ENCODE measurements at places on chromosomes 12 and 14.
A peak's percentile ranks its signal among the peaks of the same experiment; 100 is the strongest.

- DNase-seq, result no peak
Measured at GRCh38 chr12:108822497-108823205, 34.7 kb downstream of the SSH1 start.

GRCh38 chr14:33414041-33414440, 475.4 kb downstream of the NPAS3 start:
- DNase-seq, result no peak

DNA sequence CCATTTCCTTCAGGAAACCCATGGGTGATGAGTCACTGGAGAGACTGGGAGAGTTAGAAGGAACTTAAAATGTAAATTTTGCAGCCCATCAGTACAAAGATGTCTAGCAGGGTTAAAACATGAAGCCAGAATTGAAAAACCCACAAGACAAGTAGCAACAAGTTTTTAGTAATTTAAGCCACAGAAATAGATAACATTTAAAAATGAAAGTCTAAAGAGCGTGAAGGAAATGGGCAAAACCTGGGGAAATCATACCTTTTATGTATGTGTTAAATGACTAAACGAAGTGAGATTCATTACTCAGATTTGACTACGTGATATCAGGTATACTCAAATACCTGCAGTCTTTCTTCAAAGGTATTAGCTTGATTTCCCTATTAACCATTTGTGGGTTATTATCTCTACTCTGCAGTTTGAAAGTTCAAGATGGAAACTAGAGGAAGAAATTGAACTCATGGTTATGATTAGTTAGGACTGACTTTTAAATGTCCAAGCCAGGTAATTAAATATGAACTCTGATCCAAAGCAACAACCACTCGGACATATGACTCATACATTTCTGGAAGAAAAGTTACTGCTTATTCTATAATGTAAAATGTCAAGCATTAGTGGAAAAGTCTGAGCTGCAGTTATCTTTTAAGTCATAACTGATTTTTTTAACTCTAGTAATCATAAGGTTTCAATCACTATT, 84.1 kb downstream of the ITPR2 start:
- DNase-seq, result no peak

- no peak for DNase-seq
Measured at GRCh38 chr14:78933948-78934524, 763.9 kb downstream of the NRXN3 start.

DNA sequence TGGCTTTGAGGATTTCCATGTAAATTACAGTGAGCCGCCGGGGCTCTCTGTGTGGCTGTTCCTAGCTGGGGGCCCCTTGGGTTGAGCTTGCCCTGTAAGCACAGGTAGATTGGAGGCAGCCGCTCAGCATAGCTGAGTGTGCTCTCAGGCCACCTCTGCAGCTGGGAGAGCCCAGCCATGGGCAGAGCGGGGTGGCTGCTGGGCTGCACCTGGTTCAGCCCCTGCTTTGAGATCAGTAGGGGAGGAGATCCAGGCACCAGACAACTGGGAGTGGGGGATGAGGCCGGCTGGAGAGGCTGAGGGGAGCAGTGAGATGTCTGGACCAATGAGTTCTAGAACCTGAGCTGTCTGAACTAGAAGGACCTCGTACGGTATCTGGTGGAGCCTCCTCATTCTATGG, 44.8 kb downstream of the CACNA1C start:
- DNase-seq, result no peak

- no peak for DNase-seq
Measured at GRCh38 chr12:119447126-119447525, 112.6 kb downstream of the CCDC60 start.

DNA sequence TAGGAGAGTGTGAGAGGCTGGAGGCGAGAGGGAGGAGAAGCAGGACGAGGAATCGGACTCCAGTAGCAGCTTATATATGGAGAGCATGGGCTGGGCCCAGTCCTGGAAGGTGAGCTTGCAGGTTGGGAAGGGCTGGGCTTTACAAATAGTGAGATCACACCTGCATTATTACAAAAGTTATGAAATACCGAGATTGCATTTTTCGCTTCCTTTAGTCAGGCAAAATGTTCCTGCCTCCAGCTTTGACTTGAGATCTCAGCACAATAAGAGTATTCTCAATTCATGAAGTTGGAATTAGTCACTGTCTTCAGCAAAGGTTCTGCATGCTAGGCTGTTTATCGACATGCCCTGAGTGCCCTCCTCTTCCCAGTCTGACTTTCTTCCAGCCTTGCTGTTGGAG, at the start of gene KRT6B:
Gene KRT6B (minus strand): TSS at position 46 of the 400 bp plus-strand sequence. CDS start 68 bp downstream, outside the sequence.
- no peak for DNase-seq

DNA sequence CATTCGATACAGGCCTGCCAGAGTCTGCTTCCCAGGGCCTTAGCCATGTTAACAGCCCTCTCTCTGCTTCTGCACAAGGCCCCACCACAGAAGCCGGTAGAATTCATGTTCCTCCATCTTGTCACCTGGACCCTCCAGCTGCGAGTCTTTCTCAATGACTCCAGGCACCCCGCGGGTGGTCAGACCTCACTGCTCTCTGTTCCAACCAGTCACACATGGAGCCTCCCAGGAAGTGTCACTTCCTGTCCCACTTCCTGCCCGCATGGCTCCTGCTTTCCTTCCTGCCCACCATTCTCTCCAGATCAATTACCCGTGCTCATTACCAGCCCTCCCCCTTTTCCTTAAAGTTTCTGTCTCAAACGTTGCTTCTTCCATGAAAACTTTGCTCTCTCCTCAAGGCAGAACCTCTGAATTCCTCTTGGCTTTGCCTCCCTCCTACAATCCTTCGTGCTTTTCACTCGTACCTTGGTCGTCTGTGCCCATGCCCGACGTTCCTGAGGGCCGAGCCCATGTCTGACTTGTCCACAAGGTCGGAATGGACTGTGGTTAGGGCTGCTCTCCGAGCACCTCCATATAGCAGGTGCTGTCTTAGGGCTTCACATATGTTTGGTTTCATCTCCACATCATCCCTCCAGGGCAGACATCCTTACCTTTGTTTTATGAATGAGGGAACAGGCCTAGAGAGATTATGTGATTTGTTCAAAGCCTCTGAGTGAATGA, 172.1 kb downstream of the TSPAN9 start:
- DNase-seq, result no peak

DNA sequence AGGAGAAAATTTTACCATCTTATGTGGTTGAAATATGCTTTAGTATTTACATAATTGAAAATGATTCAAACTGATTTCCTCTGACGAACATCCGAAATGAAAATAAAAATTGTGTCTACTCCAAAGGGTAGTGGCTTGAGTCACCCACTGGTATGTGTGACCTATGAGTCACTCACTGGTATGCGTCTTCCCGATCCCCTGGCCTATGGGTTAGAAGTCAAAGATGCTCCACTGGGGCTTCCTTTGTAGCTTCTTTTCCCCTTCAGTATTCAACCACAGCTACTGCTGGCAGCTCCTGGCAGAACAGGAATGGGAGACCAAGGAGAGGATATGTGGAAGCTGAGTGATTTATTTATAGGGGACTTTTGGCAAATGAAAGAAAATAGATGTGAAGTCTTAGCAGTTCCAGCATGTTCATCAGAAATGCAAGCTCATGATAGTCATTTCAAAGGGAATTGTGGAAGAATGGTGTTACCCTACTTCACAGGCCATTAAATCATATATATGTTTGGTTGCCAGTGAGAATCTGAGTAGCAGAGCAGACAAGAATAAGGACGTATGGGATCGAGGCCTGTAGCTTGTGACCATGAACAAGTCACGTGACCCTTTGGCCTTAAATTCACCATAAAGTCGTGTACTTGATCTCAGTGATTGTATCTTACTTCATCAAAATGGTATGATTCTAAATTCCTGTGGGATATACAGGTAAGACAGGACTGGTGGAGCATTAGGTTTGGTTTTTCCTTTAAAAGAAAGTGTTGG, 108.3 kb downstream of the CRADD start:
- DNase-seq, result peak; percentile 55

DNA sequence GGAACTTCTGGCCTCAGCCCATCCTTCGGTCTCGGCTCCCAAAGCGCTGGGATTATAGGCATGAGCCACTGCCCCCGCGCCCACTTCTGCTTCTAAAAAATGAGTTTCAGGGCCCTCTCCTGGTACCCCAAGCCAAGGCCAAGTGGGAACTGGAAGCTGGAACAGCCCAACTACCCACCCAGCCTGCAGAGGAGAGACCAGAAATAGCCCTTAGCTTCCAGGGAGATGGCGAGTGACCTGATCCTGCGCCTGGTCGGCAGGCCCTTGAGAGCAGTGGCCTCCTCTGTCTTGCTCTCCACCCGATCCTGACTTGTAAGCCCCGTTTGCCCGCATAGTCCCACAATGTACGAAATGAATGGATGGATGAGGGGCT, 31.2 kb upstream of the PLEKHG6 start:
- DNase-seq, result no peak

DNA sequence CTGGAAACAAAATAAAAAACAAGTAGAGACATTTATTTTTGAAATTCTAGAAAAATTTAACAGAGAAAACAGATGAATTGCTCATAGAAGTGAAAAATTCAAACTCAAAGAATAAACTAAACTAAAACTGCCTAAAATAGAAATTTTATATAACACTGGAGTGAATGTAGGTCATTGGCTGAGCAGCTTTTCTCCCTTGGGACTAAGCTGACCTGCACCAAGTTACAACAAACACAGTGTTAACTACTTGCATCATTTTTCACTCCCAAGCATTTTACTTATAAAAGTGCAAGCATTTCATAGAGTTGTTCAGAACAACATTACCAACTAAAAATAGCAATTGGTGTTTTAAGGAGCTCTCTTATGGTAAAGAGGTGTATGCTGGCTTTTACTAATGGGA, 298.1 kb downstream of the MED13L start:
- no peak for DNase-seq

DNA sequence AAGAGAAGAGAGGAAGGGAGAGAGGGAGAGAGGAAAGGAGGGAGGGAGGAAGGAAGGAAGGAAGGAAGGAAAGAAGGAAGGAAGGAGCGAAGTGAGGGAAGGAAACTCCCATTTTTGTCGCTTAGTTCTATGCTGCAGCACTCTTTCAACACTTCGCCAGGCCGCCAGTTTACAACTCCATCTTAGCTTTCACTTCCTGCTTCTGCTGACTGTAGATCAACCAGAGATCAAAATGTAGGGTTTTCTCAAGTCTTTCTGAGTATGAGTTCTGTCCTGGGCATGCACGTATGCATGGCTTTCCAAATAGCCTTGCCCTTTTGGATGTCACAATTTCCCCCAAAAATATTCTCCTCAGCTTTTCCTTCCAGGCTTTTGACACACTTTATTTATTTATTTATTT, 723.4 kb downstream of the TRHDE start:
- DNase-seq, result no peak

- no peak for DNase-seq
Measured at GRCh38 chr12:65624554-65625086, 199.7 kb upstream of the HMGA2 start.

DNA sequence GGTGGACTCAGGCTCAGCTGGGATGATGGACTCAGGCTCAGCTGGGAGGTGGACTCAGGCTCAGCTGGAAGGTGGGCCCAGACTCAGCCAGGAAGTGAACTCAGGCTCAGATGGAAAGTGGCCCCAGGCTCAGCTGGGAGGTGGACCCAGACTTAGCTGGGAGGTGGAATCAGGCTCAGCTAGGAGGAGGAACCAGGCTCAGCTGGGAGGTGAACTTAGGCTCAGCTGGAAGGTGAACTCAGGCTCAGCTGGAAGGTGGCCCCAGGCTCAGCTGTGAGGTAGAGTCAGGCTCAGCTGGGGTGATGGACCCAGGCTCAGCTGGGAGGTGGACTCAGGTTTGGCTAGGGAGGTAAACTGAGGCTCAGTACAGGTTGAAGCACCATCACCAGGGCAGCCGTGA, 21.8 kb upstream of the C14orf180 start:
- DNase-seq, result no peak

DNA sequence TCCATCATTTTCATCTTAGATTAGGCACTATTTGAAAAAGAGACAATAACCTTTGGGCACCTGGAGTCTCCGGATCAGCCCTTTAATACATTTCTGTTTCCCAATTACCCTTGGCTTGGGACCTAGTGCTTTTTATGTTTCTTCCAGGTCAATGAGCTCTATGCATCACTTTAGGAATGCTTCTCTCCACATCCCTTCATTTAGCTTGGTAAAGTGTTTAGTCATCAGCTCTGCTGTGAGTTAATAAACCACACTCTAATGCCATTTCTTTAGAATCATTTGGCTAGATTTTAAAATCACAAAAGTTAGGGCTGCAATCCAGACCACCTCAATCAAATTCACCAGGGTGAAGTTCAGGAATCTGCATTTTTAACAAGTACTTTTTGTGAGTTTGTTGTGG, 41.7 kb downstream of the RASSF9 start:
- DNase-seq, result no peak

DNA sequence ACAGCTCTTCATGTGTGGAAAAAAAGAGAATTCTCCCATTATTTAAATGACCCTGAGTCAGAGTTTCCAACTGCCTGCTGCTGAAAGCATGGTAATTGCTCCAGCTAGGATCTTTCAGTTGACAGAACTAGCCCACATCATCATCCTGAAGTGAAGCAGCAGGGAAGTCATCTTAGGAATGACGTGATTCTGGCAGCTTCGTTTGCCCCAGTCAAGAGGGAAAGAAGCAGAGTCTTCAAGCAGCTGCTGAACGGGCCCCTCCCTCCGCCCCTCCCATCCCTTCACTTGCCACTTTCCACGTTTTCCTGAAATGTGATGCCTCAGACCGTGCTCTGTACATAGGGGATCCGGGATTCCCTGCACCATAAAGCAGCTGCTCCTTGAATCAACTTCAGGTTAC, 455.0 kb upstream of the TMEM132C start:
- DNase-seq, result no peak

GRCh38 chr12:13146336-13146938, 43.0 kb upstream of the GSG1 start:
- no peak for DNase-seq

DNA sequence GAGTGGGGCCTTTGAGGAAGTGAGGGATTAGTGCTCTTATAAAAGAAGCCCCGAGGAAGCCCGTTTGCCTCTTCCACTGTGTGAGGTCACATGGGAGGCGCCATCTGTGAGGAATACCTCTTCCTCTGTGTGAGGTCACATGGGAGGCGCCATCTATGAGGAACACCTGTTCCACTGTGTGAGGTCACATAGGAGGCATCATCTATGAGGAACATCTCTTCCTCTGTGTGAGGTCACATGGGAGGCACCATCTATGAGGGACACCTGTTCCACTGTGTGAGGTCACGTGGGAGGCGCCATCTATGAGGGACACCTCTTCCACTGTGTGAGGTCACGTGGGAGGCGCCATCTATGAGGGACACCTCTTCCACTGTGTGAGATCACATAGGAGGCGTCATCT, 69.7 kb downstream of the SLC24A4 start:
- no peak for DNase-seq

- DNase-seq, result peak; percentile 78
Measured at GRCh38 chr12:91877022-91877421, 268.6 kb downstream of the BTG1 start.

DNA sequence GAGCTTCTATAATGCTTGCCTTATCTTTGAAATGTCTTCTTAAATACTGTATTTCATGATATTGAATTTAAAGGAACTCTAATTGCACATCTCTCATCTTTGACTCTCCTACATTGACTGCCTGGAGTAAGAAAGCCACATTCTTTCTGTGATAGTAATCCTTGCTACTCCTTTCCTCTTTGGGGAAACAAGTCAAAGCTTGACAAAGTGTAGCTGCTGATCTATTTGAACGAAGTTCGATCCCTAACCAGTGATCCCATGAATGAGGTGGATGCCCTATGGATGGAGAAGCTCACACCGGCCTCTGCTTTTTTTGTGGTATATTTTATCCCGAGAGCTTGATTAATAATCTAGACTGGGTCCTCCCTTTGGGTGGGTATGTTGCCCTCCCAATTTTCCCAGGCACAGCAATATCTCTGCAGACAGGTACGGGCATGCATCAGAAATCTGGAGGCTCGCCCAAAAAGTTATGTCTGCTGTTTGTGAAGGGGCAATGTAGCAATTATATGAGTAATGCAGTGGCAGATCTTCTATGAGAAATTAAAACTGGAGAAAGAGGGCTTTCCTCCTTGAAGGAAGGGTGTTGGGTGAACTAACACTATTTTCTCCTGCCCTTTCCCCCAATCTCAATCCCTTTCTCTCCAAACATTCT, 163.0 kb upstream of the FRMD6 start:
- no peak for DNase-seq

Data from activated CD4-positive, alpha-beta T cell treated with anti-CD3 and anti-CD28 coated beads, Interleukin-2, amount 50 U/mL, for 48 hours (primary cell).